ENCODE measurements at places on chromosomes 1 and 21. TPM values are rescaled to one million over a fixed set of nuclear protein-coding genes. Genes with fewer than 3 reads are reported as not detected.

Gene WNT2B
- 2.8 TPM for total RNA-seq

Gene CEP350
- total RNA-seq: 74.4 TPM

Gene FCAMR
- total RNA-seq: not detected

- peak; percentile 51 for ATAC-seq
Measured at GRCh38 chr1:44808063-44808937, at the start of gene BTBD19. Gene BTBD19, plus strand, starts transcription at chr1:44808523. Its CDS starts 298 bp downstream, at chr1:44808821.

GRCh38 chr1:50667272-50667671, 244.0 kb upstream of the DMRTA2 start:
- ATAC-seq: no peak

Gene ANXA9
- total RNA-seq: not detected

Gene CDC20
- total RNA-seq: 0.42 TPM

Gene ALG6
- total RNA-seq: 5.2 TPM

DNA sequence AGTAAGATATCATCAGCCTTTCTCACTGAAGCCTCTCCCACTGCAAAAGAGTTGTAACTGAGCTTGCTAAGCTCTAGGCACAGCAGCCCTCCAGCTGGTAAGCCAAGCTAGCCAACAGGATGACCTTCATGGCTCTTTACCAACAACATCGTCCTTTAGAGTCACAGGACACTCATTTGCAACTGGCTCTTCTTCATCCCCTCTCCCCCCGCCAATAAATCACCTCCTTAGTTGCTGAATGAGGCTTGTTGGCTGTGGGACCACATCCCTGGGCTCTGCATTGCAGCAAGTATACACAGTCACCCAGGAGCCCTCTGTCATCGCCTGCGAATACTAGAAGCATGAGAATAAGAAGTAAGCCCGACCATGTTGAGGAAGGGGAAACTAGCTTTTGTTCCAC, 16.0 kb upstream of the ZNF697 start:
- no peak for ATAC-seq

Gene TSPAN2
- total RNA-seq: 72.8 TPM

- no peak for ATAC-seq
Measured at GRCh38 chr1:93652323-93652949, 29.2 kb downstream of the BCAR3 start.

Gene OLIG1
- total RNA-seq: not detected

Gene CYP4B1
- 42.5 TPM for total RNA-seq

Gene SLC9A1
- 7.2 TPM for total RNA-seq

DNA sequence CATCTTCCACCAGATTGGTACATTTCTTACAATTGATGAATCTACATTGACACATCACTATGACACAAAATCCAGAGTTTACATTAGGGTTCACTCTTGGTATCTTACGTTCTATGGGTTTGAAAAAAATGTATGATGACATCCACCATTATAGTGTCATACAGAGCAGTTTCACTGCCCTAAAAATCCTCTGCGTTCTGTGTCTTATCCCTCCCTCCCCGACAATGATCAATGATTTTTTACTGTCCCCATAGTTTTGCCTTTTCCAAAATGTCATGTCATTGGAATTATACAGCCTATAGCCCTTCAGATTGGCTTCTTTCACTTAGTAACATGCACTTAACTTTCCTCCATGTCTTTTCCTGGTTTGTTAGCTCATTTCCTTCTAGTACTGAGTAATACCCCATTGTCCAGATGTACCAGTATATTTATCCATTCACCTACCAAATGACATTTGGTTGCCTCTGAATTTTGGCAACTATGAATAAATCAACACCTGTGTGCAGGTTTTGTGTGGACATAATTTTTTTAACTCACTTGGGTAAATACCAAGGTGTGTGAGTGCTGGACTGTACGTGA, 80.9 kb upstream of the CDC42BPA start:
- ATAC-seq: no peak

- ATAC-seq: no peak
Measured at GRCh38 chr1:112558634-112559033, 49.9 kb downstream of the WNT2B start.

GRCh38 chr1:225896937-225897549, 8.1 kb upstream of the LEFTY1 start:
- no peak for ATAC-seq

- no peak for ATAC-seq
Measured at GRCh38 chr1:21552715-21553114, 43.5 kb downstream of the ALPL start.

Measured in gastroesophageal sphincter (tissue), 4 donors.